CD4-positive, CD25-positive, alpha-beta regulatory T cell (primary cell): ENCODE measurements at places on chromosomes 7 and 10. TPM values are rescaled to one million over a fixed set of nuclear protein-coding genes. Genes with fewer than 3 reads are reported as not detected.

DNA sequence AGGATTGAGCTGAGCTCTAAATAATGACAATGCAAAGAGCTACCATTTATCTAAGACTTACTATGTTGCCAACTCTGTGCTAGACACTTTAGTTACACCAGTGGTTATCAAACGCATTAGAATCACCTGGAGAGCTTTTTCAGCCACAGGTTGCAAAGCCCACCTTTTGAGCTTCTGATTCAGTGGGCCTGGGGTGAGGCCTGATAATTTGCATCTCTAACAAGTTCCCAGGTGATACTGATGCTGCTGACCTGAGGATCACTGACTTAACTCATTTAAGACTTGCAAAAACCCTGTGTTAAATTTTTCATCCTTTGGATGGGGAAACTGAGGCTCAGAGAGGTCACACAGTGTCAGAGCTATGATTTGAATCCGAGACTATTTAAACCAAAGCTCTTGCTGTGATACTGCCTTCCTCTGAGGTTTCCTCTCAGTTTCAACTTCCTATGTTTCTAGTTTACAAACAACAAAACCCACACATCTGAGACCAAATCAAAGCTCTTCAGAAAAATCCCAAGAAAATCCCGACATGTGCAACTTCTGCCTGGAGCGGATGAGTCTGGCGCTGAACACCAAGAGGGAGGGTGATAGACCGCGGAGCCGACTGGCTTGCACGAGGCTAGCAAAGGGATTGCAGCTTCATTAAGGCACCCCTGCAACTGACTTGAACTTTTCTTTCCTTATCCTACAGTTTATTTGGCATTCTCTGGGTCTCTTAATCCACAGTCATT, 124.9 kb downstream of the CYP26A1 start:
- no peak for DNase-seq

Gene ING3
- 49.3 TPM for total RNA-seq

Gene TMEM213
- not detected for total RNA-seq

Gene PSD
- 2.9 TPM for total RNA-seq

Gene ORAI2
- 14.6 TPM for total RNA-seq

- no peak for DNase-seq
These were observed 164.7 kb downstream of the CPEB3 start for GRCh38 chr10:92126100-92126650.

DNA sequence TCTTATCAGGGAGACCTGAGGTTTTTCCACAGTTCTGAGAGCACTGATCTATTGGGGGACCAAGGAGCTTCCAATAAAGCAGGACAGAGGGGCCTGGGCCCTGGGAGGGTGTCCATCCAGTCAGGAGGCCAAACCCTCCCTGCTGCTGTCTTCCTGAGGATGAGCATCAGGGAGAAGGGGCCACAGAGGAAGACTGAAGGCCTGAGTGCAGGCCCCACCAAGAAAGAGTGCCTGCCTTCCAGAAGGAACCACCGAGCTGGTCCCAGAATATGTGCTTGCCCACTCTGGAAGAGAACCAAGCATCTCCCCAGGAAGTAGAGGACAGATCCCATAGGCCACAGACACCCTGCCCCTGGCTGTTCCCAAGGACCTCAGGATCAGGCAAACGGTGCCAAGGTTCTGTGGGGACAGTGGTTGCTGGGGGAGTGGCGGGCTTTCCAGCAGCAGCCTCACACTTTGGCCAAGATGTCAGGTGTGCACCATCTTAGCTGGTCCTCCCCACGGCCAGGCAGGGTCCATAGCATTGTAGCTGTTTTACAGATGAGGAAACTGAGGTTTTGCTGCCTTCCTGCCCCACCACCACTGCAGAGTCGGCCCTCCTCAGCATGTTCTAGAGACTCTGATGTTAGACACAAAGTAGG, 199.4 kb downstream of the GRID1 start:
- DNase-seq = no peak

Gene CCDC146
- 20.1 TPM for total RNA-seq
